Immature natural killer cell (primary cell): ENCODE measurements at places on chromosomes 4 and X. TPM values are rescaled to one million over a fixed set of nuclear protein-coding genes. Genes with fewer than 3 reads are reported as not detected.

Gene SH3TC1
- 3.4 TPM for polyA plus RNA-seq

Gene TEX13D
- not detected for polyA plus RNA-seq

Gene EVC2
- polyA plus RNA-seq, result not detected

- H3K36me3 ChIP-seq, result no peaks in the 10 kb centered on the region
- H3K4me3 ChIP-seq, result no peak overlapping the region
- DNase-seq, result no peak
- H3K27me3 ChIP-seq, result no peaks in the 10 kb centered on the region
- no peaks in the 10 kb centered on the region for H3K4me1 ChIP-seq
Measured at GRCh38 chrX:50161127-50161526, 39.7 kb downstream of the AKAP4 start.

Gene NALF2
- not detected for polyA plus RNA-seq

Gene GRK4
- 2.7 TPM for polyA plus RNA-seq

Gene GASK1B
- not detected for polyA plus RNA-seq

GRCh38 chr4:81398379-81398778 is 73.3 kb downstream of the RASGEF1B start:
- no peaks in the 10 kb centered on the region for H3K4me1 ChIP-seq
- DNase-seq, result no peak
- no peak overlapping the region for H3K27ac ChIP-seq
- H3K4me3 ChIP-seq, result no peak overlapping the region
- peaks cover 3% of the 10 kb centered on the region for H3K27me3 ChIP-seq

Gene SMIM43
- polyA plus RNA-seq, result not detected

Gene CXorf65
- polyA plus RNA-seq, result not detected

Gene OPRPN
- not detected for polyA plus RNA-seq

DNA sequence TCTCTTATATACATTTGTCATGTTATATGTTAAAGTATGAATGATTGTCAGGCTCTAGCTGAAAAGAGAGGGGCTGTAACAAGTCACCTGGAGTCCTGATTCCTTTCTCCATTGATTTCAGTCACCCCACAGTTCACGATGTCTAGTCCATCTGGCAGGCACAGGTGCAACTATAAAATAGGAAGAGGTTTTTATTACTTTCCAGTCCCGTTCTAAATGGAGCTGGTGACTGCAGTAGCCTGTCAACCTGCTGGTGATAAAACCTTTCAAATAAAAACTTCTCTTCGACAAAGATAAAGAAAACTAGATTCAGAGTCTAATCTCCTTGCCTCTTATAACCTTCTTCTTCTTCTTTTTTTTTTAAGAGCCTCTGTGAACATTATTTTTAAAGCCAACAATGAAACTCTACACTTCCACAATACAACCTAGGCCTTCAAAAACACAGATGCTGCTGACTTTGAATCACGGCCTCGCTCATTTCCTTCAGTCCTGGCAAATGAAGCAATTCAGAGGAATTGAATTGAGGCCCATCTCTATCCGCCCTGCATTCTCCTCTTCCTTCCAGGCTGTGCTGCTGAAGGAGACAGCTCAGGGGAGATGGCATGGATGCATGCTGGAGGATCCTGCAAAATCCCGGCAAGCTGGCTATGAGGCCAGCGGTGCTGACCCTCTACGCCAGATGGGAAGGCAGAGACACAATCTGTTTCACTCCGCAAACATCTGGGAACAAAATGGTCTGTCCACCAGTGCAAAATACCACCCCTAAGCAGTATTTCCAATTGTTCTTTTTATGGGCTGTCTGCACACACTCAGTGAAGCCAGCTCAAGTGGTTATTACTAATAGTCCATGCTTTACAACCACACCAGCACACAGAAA is 27.3 kb upstream of the CDKN2AIP start:
- H3K36me3 ChIP-seq, result no peaks in the 10 kb centered on the region
- H3K27ac ChIP-seq, result no peak overlapping the region
- no peak for DNase-seq
- H3K27me3 ChIP-seq, result peaks cover 7% of the 10 kb centered on the region
- peaks cover 14% of the 10 kb centered on the region for H3K4me1 ChIP-seq

DNA sequence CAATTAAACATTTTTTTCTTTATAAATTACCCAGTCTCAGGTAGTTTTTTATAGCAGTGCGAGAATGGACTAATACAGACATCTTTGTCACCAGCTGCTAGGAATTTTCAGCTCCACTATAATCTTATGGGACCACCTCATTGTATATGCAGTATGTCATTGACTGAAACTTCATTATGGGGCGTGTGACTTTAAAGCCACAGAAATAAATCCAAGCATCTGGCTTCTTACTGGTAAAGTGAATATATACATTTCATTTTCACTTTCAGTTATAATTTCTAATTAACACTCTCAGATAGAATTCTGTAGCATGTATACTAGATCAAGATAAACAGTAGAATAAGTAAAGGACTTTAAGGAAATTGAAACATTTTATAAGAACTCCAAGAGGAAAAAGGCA is 21.9 kb downstream of the IL15 start:
- H3K36me3 ChIP-seq, result no peaks in the 10 kb centered on the region
- H3K4me1 ChIP-seq, result peaks cover 24% of the 10 kb centered on the region
- H3K27me3 ChIP-seq, result no peaks in the 10 kb centered on the region
- H3K4me3 ChIP-seq, result no peak overlapping the region
- H3K27ac ChIP-seq, result no peak overlapping the region

DNA sequence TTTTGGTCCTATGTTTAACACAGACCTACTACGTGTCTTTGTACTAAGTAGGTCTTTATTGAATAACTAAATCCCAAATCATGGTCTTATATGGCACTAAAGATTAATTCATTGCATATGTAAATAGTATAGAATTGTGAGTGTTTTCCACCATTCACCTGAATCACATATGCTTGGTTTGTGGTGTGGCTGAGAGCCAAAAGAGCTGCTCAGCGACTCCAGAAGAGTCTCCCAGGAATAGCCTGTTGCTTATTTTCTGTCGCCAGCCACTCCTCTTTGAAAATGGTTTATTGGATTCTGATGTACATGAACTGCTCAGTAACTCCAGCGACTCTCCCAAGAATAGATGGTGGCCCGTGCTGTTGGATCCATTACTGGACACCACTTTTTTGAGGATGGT is 184.5 kb downstream of the CLCN4 start:
- H3K27ac ChIP-seq, result no peak overlapping the region
- no peak for DNase-seq
- H3K27me3 ChIP-seq, result peaks cover 8% of the 10 kb centered on the region
- H3K4me3 ChIP-seq, result no peak overlapping the region

Gene SYNPO2
- not detected for polyA plus RNA-seq

DNA sequence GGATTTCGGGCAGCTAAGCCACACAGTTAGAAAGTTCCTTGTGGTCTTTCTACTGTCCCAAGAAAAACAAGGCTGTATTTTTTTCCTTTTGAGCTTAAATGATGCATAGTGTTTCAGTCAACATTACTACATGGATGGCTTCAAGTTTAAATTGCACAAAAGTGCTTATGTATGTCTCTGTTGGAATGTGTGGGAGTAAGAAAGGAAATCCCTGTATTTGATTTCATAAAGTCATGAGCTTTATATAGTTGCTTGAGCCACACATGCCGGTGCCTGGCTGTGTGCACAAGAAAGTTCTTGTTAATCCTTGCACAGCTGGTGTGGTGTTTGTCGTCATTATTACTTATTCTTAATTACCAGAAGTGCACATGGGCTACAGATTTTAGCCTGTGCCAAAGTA is 262.2 kb downstream of the ARHGAP10 start:
- H3K27ac ChIP-seq, result no peak overlapping the region
- no peak overlapping the region for H3K4me3 ChIP-seq
- no peak for DNase-seq
- peaks cover 3% of the 10 kb centered on the region for H3K27me3 ChIP-seq
- H3K36me3 ChIP-seq, result peaks cover 10% of the 10 kb centered on the region

Gene MAGEE1
- 3.6 TPM for polyA plus RNA-seq

DNA sequence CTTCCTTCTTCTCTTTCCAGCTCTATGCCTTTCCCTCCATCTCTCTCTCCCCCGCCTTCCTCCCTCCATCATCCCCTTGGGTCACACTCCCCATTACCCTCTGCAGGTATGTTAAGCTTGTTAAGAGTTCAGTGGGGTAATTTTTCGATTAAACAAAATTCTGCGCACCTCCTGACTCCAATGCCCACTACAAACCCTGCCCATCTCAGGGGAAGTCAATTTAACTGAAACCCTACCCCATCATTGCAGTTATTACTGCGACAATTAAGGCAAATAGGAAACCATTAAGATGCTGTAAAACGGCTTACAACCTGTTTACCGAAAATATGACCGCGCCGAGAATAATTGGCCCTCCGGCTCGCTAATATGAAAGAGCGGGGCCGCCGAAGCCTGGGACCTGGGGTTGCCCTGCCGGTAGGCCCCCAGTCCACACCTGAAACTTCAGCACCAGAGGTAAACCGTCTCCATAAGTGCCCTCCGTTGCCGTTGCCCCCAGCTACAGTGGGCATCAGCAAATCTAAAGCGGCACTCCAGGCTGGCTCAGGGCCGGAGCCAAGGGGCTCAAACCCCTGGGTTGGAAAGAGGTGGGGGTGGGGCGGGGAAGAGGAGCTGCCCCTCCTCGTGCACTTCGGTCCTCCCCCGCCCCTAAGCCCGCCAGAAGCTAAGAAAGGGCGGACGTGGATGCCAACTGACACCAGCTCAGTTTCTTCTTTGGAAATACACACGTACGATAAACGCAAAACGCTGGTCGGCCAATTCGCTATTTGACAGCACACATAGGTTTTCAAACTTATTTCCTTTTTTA is 4.8 kb downstream of the ARX start:
- H3K4me3 ChIP-seq, result no peak overlapping the region
- H3K27ac ChIP-seq, result no peak overlapping the region
- H3K27me3 ChIP-seq, result peaks cover 12% of the 10 kb centered on the region
- DNase-seq, result no peak
- peaks cover 11% of the 10 kb centered on the region for H3K4me1 ChIP-seq

DNA sequence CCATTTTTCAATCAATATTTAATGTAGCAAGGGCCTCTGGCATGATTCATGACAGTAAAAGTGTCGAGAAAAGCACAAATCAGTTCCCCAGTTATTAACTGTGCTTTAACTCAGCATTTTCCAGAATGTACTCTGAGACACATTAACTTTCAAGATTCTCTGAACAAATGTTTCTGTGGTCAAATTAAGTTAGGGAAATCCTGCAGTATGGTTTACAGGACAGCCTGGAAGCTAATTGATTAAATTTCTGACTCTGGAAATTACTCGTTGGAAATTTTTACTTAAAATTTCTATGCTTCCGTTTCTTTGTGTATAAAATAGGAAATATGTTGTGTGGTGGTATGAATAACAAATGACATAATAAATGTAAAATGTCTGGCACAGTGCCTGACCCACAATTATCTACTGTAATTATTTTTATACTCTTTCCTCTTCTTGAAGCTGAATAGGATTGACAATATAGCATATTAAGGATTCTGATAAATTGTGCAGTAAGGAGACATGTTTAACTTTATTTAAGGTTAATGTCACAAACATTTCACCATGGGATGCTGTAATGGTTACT is 33.7 kb downstream of the STK32B start:
- peaks cover 5% of the 10 kb centered on the region for H3K36me3 ChIP-seq
- DNase-seq, result no peak
- no peak overlapping the region for H3K27ac ChIP-seq
- no peak overlapping the region for H3K4me3 ChIP-seq

DNA sequence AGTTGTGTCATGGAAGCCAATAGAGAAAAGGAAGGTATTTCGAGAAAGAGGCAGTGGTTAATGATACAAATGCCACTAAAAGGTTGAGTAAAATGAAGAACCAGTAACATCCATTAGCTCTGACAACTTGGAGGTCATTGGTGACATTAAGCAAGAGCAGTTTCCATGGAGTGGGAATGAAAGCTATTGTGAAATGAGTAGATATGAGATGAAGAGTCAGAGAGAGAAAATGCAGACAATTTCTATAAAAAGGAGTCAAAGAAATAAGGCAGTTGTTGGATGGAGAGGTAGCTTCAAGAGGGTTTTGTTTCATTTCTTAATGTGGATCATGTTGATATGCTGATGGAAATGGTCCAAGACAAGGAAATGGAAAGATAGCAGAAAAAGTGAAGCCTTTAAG is 9.6 kb upstream of the AMTN start:
- H3K4me1 ChIP-seq, result no peaks in the 10 kb centered on the region
- no peaks in the 10 kb centered on the region for H3K36me3 ChIP-seq
- DNase-seq, result no peak
- H3K4me3 ChIP-seq, result no peak overlapping the region
- H3K27ac ChIP-seq, result no peak overlapping the region
